NCI-H748 treated with DMSO at 0.1 percent for 48 hours (cell line): ENCODE measurements at places on chromosomes 7 and 10.

DNA sequence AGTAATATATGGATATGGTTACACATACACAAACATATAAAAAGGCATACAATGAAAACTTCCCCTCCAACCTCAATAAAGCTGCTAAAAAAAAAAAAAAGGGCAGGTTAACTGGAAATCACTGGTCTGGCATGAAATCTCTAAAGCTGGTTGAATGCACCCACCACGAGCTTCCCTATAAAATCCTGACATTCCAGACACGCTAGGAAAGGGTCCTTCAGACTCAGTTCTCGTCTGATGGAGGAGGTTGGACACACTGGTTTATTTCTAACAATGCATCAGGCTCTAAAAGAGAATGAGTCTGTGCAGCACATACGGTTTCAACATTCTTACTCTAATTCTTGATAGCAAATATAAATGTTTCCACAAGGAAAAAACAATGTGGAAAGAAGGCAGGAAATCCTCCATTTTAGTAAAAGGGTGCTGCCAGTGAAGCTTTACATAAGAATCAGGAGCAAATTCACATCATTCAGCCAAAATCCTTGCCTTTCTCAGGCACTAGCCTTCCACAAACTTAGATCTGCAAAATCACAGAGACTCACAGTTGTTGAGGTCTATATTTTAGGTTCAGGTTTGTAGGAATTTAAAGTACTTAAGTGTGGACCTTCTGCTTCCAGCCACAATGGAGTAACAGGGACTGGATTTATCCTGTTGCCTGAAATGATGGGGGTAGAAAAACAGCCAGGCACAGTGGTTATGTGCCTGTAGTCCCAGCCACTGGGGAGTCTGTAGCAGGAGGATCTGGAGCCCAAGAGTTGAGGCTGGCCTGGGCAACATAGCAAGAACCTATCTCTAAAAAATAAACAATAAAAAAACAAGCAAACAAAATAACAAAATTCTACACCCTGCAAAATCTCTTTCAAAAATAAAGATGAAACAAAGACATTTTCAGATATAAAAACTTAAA lies 73.5 kb downstream of the CYTH3 start:
- DNase-seq, result no peak

GRCh38 chr10:30831426-30831825 lies 200.2 kb downstream of the ZNF438 start:
- DNase-seq, result no peak

DNA sequence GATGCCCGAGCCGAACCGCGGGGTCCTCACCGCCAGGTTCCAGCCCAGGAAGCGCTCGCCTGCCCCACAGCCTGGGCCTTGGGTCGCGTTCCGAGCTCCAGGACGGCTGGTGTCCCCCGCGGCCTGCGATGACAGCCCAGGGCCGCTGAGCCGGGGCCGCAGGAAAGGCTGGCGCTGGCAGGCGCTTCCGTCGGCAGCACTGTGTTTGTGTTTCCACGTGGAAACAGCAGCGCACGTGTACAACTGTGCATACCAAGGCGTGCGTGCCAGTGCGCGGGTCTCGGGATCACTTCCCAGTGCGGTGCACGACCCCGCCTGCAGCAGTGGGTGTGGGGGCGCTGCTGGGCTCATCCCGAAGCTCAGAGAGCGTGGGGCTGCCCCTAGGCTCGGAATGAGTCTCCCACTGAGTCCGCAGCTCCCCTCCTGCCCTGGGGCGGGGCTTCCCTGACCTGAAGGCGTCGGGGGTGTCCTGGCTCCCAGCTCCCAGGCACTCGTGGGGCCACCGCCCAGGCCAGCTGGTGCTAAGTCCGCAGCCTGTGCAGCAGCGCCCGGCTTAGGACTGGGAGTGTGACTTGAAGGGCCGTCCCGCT lies 17.2 kb downstream of the AP5Z1 start:
- DNase-seq, result no peak

GRCh38 chr7:5689118-5689517 lies 92.3 kb downstream of the RNF216 start:
- no peak for DNase-seq

DNA sequence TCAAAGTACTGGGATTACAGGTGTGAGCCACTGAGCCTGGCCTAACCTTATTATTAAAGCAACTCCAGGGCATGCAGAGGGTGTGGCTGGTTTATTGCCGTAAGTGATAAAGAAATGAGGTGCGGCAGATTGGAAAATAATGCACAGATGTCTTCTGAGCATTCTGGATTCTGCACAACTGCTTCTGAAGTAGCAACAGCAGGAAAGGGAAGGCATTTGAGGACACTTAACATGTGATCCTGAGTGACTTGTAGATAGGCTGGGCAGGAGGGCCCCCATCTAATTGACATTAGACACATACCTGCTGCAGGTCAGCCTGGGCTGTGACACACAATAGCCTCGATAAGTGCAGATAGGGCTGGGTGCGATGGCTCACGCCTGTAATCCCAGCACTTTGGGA lies 5.6 kb downstream of the RHBDD2 start:
- DNase-seq, result no peak

GRCh38 chr7:46226860-46227259 lies 305.8 kb upstream of the IGFBP3 start:
- DNase-seq, result no peak

- DNase-seq, result no peak
Measured at GRCh38 chr10:52128056-52128683, 185.9 kb upstream of the DKK1 start.

DNA sequence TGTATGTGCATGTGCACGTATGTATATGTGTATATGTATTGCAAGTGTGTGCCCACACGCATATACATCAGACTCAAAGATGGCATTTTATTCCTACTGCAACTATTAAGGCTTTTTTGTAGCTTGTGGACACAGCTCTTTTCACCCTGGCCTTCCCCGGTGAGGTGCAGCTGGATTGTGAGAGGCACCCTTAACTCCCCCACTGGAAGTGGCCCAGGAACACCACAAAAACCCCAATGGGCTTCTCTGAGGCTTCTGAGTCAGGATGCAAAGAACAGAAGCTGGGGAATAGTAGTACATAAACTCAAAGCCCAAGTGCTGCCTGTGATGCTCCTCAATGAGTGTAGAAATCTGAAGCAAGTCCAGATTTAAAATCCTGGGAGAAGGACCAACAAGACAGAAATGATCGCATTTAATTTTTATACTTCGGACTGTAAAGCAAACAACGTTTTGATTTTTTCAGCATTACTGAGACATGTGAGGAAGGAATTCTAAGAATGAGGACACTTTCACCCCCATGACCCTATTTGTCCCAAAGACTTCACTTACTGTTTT lies 369.2 kb upstream of the MGMT start:
- DNase-seq, result no peak

GRCh38 chr10:74008212-74008731 lies 10.4 kb downstream of the VCL start:
- no peak for DNase-seq

DNA sequence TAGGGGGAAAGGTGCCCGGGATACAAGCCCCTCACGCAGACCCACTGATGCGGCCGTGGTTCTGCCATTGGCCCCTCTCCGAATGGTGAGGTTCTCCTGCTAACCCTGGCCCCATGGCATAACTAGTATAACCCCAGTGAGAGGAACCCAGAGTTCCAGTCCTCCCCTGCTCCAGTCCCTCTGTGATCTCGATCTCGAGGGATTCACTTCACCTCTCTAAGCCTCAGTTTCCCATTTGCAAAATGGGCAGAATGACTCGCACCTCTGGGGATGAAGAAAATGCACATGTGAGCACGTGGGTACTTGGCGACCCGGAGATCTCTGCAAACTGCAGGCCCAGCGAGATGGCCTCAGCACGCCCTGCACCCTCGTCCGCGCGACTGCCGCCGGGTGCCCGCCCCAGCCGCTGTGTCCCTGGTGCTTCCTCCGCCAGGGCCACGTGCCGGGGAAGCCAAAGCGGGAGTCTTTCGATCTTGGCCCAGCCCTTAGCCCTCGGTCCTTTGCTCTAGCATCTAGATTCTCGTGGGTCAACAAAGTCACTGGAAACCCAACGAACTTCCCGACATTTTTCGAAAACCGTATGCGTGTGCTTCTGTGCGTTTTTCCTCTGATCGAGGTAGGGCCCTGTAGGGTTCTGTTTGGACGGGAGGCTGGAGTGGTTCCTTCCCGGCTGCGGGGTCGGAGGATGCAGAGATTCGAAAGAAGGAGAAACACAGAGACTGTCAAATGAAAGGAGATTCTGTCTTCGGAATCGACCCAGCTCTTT lies 169.8 kb downstream of the UBE2H start:
- DNase-seq, result no peak

DNA sequence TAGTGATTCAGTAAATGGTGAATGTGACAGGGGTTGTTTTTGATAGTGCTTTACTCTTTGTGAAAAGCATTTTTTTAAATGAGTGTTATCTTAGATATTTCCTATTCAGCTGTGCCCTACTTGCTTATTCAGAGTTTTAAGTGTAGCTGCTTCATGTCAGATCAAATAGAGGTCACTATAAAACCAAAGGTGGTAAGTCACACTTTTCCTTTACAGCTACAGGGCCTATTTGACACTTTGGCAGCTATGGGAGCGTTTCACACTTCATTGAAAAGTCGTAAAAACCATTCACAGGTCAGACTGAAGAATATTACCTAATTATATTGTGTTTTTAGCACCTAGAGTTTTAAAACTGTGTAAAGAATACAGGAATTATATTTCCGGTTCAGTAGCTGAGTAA lies 67.3 kb downstream of the ANKIB1 start:
- DNase-seq, result no peak

GRCh38 chr7:145324081-145324480 lies 488.2 kb upstream of the TPK1 start:
- DNase-seq, result no peak

- DNase-seq, result peak; percentile 1
Measured at GRCh38 chr10:84665883-84666463, 337.6 kb downstream of the CCSER2 start.

- DNase-seq, result no peak
Measured at GRCh38 chr7:4769761-4770160, 5.7 kb upstream of the AP5Z1 start.

DNA sequence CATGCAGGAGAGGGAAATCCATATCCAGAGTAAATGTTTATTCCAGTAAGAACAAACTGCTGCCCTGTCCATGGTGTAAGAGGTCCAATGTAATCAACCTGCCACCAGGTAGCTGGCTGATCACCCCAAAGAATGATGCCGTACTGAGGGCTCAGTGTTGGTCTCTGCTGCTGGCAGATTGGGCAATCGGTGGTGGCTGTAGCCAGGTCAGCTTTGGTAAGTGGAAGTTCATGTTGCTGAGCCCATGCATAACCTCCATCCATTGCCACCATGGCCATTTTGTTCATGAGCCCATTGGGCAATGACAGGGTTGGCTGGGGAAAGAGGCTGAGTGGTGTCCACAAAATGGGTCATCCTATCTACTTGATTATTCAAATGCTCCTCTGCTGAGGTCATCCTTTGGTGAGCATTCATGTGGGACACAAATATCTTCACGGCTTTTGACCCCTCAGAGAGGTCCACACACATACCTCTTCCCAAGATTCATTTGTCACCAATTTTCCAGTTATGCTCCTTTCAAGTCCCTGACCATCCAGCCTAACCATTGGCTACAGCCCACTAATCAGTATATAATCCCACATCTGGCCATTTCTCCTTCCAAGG lies 23.3 kb upstream of the PAPSS2 start:
- DNase-seq, result no peak

DNA sequence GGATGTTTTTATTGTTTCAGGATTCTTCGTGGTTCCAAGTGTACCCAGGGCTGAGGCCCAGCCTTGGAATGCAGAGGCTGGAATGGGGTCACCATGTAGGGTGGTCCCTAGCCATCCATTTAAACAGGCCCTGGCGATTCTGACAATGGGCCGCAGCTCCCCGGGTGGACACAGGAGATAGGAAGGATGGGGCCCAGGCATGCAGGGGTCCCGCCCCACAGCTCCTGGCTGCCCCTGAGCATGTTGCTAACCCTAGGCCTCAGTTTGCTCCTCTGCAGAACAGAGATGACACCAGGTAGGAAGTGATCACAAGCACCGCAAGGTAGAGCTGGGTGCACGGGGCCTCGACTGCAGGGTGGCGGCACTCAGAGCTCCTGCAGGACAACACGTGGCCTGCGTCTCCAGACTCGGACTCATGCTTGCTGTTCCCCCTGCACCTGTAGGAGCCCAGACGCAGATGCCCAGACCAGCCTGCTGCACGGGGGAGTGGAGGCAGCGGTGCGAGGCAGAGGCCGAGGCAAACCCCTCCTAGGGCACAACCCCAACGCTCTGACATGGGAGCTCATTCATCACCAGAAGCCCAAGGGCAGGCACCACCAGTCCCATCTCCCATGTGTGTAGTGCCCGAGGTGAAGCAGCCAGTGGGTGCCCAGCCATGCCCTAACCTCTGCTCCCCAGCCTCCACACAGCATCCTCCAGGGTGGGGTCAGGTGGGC lies 25.5 kb downstream of the VIPR2 start:
- no peak for DNase-seq

- DNase-seq, result no peak
Measured at GRCh38 chr7:983004-983615, at the start of gene CYP2W1. Gene CYP2W1, plus strand, starts transcription at chr7:983181. Its CDS starts 31 bp downstream, at chr7:983212.

DNA sequence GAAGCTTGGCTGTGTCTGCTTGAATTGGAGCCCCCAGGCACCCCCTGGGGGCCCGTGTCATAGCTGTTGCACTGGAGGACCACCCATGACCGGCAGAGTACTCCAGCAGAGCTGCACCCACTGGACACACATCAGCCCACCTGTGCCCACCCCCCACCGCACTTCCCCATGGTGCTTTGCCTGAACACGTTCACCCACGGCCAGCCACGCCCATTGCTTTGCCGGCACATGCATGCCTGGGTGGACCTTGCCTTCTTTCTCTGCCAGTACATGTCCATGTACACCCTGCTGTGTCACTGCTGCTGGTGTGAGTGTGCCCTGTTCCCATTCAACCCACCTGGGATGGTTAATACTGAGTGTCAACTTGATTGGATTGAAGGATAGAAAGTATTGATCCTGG lies 88.7 kb downstream of the SAMD9 start:
- DNase-seq, result no peak

GRCh38 chr7:108813251-108814014 lies 243.8 kb downstream of the DNAJB9 start:
- no peak for DNase-seq

GRCh38 chr10:84907461-84908009 lies 579.1 kb downstream of the CCSER2 start:
- no peak for DNase-seq

DNA sequence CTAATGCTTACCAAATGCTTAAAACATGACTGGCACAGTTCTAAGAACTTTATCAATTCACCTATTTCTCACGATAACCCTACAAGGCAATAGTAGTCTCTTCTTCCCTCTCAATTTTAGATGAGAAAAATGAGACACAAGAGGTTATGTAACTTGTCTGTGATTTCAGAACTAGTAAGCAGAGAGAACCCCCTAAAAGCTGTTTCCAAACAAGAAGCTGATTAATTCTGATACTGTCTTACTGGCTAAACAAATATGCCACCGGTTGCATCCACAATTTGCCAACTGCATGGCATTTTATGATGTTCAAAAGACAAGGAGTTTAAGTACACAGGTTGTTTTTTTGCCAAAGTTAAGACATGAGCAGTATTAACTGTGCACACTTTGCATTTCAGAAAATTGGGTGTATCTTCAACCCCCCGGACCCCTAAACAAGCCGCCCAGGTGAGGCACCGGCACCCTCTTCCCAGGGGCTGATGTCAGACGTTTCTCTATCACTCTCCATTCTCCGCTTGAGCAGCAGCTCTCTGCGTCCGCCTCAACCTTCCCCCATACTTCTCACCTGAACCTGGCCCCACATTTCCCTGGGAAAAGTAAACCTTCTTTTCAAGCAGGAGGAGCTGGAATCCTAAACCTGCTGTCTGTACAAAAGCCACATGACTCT lies 21.7 kb downstream of the RSU1 start:
- no peak for DNase-seq
